ENCODE measurements at places on chromosomes 3 and 15.

DNA sequence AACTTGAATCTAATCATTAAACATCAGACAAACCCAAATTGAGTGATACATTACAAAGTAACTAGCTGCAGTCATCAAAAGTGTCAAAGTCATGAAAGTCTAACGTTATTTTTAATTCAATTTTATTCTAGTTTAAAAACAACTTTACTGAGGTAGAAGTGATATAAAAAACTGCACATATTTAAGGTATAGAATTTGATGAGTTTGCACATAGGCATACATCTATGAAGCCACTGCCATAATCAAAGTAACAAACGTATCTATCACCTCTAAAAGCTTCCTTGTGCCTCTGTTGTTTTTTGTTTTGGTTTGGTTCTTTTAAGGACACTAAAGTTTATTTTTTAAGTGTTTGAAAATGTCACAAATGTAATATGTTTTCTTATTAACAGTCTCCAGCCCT, 130.9 kb downstream of the DLG1 start:
- no peak for DNase-seq

DNA sequence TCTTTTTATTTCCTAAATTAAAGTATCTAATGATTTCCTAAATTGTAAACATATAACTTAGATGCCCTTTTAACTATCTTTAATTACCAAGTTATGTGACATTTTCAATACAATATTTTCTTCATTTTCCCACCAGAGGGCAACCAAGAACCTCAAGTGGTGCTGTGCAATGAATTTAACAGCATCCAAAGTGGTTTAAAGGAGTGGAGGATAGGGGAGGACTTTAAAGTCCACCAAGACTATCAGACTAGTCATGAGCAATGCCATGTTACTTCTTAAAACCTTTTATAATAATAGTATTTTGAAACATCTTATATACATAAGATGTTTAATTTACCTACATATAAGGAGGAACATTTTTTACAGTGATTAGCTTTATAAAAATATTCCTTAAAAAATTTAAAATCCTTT, 74.4 kb downstream of the DLG1 start:
- DNase-seq: peak; percentile 17

GRCh38 chr15:32790352-32790999, 72.7 kb downstream of the GREM1 start:
- DNase-seq: no peak

DNA sequence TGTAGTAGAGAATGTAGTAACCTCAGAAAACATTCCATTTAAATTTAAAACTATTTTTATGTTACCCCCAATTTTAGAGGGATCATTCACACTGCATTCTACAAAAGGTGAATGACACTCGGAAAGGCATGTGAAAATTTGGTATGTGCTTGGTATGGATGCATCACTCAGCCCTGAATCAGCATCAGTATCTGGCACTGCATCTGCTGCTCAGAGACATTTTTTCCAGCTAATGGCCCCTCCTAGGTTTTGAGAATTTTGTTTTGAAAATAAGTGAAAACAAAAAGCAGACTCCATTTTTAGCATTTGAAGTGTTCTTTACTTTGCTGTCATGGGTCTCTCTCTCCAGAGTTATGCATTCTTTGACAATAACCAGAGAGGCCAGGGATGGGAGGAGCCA, 15.6 kb upstream of the WWTR1 start:
- no peak for DNase-seq

GRCh38 chr3:114860531-114860930, 286.6 kb downstream of the ZBTB20 start:
- DNase-seq: no peak

DNA sequence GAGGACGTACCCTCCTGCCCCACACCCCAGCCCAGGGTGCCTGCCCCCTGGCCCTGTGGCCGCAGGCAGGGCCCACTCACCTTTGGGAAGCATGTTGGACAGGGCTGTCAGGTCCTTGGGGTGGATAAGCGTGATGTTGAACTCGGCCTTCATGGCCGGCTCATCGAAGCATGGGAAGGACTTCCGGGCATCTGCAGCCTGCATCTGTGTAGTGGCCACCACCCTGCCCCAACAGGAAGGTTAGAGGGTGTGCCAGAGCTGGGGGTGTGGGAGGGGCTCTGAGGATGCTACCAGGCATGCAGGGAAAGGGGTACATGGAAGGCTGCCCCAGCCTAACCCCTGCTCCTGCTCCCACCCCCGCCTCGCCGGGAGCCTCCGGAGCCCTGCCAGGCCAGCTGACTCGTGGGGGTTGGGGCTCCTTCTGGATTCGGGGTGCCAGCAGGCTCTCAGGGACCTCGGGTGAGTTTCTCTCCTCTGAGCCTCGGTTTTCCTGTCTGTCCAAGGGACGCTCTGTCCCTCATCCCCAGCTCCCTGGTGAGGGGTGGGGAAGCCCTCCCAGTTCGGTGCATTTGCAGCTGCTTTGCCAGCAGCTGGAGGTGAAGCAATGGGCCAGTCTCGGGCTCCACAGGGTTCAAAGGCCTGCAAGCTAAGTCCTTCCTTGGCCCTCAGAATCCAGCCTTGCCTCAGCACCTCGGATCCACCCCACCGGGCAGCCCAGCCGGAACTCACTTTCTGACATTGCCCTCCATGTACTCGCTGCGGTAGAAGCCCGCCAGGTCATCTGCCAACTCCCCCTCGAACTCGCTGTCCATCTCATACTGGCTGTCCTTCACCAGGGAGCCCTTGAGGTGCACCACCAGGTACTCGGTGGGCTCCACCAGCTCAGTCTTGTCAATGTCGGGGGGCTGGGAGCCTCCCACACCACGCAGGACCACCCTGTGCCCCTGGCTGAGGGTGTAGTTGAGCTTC, 9.1 kb downstream of the ANPEP start:
- no peak for DNase-seq

GRCh38 chr15:48250640-48251076, 44.6 kb downstream of the SLC12A1 start:
- DNase-seq: peak; percentile 40

DNA sequence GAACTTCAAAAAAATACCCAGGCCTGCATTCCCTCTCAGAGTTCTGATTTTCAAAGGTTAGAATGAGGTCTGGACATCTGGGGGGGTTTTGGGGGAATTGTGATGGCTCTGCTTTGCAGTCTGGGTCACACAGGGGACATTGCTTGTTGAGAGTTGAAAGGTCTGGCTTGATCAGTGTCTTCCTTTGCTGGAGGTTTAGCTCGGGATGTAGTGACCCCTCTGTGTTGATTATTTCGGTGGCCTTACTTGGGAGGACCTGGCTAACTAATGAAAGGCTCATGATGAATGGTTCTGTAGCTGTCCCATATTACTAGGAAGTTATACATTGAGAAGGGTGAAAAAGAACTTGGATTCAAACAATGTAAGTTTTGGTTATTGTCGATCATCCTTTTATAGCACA, 23.7 kb downstream of the TPM1 start:
- DNase-seq: no peak

- no peak for DNase-seq
These were observed 54.0 kb downstream of the NR1D2 start for GRCh38 chr3:23999012-23999641.

DNA sequence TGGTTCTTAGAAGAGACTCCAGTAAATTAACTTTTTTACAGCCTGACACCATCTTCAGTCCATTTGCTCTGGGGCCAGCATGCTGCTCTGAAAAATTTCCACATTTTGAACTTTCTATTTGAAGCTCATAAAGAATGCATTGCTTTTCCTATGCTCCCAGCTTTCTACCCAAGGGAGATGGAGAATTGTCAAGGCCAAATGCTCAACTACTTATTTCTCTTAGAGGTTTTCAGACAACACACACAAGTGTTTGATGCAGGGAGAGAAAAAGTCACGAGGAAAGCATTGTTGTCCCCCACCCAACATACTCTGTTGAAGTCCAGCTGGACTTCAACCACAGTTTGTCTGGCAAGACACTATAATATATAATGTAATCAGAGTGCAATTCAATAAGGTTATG, 100.3 kb upstream of the CADPS start:
- no peak for DNase-seq

GRCh38 chr3:155391551-155391958, 98.1 kb upstream of the STRIT1 start:
- peak; percentile 36 for DNase-seq

DNA sequence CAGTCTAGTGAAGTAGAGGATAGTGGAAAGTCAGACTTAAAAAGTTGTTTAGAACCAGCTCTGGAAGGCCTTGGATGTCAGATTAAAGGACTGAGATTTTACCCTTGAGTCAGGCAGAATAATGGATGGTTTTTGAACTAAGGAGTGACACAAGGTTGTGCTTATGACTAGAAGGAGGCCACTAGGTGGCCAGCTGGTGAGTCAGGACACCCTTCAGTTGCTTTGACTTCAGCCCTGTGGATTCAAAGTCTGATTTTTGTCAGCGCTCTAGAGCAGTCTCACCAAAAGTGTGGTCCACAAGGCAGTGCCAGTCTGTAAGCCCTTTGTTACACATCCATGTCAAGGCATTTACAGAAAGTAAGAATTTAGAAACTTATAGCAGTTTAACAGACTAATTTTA, 3.8 kb upstream of the GABPB1 start:
- DNase-seq: no peak

DNA sequence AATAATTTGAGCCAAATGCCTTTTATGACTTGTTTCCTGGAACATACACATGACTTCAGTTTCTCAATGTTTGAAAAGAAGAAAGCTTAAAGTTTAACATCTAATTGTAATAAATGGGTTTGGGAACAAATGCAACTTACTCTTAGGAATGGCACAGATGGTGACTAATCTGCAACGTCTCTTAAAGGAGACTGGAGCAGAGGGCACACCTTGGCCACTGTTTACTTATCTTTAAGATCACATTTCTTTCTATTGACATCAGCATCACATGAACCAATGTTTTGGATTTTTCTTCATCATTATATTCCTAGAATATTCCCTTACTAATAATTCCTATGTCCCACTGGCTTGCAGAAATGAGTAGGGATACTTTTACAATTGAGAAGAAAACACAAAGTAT, 229.5 kb downstream of the CHL1 start:
- DNase-seq: no peak

- DNase-seq: no peak
These were observed 16.8 kb downstream of the FGF7 start for GRCh38 chr15:49439678-49440395.

GRCh38 chr3:24182756-24183155, 237.7 kb downstream of the NR1D2 start:
- DNase-seq: no peak

DNA sequence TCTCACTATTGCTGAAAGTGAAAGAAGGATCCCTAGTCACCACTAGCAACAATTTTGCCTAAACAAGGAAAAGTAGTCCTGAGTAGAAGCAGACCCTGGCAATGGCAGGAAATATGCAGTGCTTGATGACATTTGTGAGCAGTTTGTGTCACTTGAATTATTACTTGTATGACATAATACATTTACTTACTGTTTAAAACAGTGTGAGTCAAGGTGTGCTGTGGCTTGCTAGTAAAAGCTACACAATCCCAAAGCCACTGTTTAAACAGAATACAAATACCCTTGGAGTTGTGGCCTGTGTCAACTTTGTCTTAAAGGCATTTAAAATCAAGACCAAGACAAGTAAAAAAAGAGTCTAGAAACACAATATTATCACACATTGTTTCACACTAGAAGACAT, 775.4 kb downstream of the ROBO1 start:
- DNase-seq: no peak

DNA sequence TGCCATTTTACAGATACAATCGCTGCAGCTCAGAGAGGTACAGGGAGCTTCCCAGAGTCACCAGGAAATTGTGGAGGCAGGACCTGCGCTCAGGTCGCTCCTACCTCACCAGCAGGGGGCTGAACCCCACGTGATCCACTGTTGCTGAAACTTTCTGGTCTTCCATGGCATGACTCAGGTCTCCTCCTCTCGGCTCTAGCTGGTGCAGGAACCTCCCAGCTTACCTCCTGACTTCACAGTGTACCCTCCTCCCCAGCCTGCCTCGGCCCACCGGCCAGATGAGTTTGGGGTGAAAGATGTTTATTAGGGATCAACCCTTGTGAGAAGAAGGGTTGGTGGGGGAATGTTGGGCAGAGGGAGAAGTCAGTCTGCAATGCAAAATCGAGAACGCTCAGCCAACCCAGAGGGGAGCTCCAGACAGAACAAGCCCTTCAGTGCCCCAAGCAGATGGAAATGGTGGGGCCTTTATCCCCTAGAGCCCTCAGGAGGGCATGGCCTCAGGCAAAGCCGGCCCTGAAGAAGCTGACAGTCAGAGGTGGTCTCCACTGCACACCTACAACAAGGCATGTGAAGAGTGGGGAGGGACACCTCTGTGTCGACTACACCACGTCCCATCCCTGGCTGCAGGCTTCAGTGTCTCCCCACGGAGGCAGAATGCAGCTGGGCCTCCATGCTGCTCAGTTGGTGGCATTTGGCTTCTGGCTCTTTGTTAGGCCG, 118.6 kb upstream of the PRR20G start:
- DNase-seq: no peak

- no peak for DNase-seq
These were observed 181.6 kb upstream of the RBMS3 start for GRCh38 chr3:29099296-29099695.

DNA sequence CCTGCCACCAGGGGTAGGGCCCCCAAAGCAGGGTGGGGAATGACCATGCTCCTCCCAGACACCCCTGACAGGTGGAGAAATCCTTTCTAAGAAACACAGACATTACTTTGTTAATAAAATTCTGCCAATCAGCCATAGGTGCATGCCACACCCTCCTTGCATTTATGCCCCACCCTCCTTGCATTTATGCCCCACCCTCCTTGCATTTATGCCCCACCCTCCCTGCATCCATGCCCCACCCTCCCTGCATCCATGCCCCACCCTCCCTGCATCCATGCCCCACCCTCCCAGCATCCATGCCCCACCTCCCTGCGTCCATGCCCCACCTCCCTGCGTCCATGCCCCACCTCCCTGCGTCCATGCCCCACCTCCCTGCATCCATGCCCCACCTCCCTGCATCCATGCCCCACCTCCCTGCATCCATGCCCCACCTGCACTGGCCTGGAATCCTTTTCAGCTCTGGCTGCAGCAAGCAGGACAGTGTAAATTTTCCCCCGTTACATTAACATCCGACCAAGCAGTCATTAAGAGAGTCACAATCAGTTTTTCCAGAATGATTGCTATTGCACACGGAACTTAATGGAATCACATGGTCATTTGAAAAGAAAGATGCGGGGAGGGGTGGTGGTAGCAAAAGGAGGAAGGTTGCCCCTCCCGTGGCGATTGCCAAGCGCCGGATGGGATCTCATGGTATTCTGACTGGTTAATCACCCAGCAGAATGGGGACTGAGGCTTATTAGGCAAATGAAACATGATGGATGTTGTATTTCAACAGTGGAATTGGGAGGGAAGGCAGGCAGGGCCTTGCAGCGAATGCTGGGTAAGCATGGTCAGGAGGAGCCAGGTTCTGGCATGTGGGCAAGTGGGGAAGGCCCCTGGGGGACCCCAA, 91.2 kb downstream of the TLE3 start:
- DNase-seq: no peak

DNA sequence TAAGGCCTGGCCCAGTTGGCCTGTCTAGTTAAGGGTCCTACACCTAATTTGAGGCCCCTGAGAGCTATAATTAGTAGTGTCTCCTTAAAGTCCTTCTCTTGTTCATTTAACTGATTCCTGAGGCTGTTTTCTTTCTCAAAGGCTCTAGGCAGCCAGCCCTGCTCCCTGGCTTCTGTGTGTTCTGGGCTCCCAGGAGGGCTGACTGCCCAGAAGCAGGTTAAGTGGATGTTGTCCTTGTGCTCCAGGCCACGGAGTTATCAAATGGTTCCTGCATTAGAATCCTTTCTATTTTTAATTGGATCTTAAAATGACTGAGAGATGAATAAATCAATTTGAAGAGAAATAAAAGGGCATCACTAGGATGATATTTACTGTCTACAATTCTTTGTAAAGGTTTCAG, 140.0 kb downstream of the SNRK start:
- DNase-seq: no peak

GRCh38 chr3:120730576-120731542, 11.5 kb downstream of the RABL3 start:
- DNase-seq: no peak

GRCh38 chr3:40211579-40211978, 97.9 kb upstream of the EIF1B start:
- DNase-seq: no peak

All from AG04449 (cell line).